ENCODE measurements at places on chromosomes 4 and X.

- DNase-seq, result no peak
Measured at GRCh38 chrX:118536204-118536603, 40.6 kb downstream of the DOCK11 start.

GRCh38 chr4:44623676-44624075 is 27.7 kb downstream of the YIPF7 start:
- DNase-seq, result no peak

- no peak for DNase-seq
Measured at GRCh38 chrX:9354918-9355317, 109.9 kb upstream of the TBL1X start.

- DNase-seq, result no peak
Measured at GRCh38 chrX:154890990-154891639, 5.0 kb downstream of the F8A1 start.

GRCh38 chr4:31106419-31106818 is 386.2 kb downstream of the PCDH7 start:
- DNase-seq, result no peak

- no peak for DNase-seq
Measured at GRCh38 chr4:3177426-3177825, 71.5 kb upstream of the MSANTD1 start.

DNA sequence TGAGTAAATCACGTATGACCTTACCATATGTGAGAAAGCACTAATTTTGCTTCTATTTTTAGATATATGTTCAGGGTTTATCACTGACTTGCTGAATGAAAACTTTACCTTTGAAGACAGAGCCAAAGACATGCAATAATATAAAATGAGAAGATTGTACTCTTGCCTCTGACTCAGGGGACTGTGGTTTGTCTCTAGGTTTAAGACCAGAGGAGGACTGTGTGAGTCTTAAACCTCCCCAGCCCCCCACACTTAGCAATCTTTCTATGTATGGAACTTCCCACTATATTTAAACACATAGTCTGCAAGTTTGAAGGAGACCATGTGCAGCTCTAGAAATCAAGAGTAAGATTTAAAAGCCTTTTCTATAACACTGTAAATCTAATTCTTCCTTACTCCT is 368.7 kb upstream of the FAM241A start:
- DNase-seq, result no peak

DNA sequence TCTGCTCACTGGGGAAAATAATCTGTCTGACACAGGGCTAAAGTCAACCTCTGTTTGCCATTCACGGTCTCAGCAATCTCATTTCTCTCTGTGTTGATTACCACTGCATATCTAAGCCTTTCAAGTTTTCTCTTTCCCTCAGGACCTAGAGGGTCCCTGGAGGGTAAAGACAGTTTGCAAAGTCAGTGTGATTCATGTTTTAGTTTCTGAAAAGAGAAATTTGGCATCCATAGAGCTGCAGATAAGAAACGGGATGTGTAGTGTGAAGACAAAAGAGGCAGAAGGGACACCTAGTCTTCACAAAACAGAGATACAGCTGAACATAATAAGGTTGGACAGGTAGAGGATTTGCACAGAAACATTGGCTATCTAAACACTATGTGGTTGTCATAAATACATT is 34.5 kb upstream of the KDR start:
- DNase-seq, result no peak

GRCh38 chrX:68238568-68238967 is 194.7 kb downstream of the OPHN1 start:
- no peak for DNase-seq

DNA sequence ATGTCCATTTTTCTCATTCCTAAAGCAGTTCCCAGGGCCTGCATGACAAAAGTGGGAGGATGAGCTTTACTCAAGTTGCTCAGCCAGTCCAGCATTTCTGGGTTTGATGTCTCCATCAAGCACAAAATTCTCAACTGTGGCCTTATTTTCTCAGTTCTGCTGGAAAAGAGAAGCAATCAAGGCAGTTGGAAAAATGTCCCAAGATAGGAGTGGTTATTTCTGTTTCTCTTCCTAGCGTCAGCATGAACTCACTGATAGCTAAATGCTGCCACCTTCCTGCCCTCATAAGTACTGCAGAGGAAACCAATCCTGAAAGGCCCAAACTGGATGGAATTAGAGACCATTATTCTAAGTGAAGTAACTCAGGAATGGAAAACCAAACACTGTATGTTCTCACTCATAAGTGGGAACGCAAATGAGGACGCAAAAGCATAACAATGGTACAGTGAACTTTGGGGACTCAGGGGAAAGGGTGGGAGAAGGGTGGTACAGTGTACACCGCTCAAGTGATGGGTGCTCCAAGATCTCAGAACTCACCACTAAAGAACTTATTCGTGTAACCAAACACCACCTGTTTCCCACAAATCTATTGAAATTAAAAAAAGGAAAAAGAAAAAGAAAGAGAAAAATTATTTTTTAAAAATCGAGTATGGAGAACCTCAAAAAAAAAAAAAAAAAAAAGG is 29.6 kb downstream of the ADH7 start:
- peak; percentile 1 for DNase-seq

DNA sequence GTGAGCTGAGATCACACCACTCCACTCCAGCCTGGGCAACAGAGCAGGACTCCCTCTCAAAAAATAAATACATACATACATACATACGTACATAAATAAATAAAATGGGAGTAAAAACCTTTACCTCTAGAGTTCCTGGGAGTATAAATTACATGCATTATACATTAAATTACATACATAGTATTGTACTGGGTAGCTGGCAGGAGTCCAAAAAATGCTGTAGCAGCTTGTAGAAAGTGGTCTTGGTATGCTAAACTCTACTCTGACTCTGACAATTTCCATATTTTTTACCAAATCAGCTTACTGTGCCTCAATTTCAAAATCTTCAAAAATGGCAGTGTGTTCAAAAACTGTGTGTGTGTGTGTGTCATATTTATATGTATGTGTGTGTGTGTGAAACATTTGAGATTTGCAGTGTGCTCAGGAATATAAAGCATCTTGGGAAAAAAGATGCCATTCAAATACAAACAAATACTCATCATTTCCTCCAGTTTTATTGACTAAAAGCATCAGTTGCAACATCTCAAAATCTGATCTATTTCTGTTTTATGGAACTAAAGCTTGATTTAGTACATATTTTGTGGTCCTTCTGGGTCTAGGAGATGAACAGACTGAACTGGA is 171.7 kb downstream of the SHROOM3 start:
- DNase-seq, result no peak

DNA sequence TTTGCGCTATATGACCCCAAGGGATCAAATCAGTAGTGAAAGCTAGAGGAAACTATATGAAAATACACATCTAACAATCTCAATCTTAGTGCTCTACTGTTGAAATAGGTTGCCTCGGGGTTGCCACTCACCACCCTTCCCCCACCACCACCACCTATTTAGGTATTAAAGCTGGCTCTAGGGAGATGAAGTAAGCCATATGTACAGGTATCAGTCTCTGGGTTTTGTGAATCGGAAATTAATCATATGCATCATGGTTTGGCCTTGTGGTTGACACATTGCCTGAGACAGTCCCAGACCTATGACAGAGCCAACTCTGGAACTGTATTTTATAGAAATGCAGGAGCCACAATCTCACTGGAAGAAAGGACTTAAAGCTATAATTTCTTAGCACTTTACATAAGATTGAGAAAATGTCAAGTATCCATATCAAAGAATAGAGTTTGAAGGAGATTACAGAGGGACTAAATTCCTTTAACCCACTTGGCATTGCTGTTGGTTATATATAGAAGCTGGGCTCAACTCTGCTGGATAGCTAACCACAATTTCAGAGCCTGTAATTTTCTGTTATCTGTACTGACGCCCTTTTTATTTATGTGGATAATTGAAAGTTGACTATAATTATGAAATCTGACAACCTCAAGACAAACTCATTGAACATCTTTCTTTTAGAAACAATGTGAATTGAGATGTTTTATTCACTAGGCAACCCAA is 26.7 kb upstream of the BMP2K start:
- no peak for DNase-seq

DNA sequence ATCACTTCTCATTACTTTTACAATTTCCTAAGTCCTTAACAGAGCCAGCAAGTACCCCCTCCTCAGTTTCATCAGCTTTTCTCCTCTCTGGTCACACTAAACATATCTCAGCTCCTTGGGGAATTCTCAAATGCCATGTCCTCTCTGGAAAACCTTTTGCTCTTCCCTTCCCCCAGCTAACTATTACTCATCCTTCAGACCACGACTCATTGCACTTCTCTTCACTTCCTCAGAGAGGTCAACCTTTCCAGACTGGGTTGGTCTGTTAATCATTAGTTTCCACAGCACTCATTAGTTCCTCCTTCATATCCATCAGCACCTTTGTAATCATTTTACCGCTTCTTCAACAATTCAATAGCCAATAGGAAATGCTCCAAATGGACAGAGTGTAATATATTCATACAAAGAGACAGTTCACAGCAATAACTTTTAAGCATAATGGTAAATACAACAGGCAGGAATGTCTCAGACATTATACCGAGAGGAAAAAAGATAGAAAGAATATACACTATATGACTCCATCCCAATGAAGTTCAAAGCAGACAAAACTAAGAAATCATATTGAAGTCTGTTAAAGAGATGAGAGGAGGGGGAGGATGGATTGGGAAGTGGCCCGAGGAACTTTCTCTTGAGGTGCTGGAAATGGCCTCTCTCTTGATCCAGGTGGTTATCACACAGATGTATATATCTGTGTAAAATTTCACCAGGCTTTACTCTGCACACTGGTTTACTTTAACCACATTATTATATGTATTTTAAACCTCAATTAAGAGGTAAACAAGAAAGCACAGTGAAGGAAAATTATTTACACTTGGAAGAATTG is 39.6 kb downstream of the DDX60L start:
- DNase-seq, result no peak

DNA sequence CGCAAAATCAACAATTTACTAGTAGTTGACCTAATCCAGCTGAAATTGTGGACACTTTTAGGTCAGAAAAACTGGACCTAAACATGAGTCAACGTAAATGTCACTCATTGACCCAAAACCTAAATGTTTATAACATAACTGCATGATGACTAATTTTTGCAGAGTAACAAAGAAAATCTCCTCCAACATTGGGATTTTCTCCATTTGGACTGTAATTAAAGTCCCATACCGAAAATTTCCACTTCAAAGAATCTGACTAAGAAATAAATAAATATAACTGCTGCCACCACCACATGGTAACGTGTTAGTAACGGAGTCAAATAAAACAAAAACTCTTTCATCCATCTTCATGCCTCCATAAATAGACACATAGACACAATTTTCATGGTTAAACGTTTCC is 1.9 kb downstream of the ADGRA3 start:
- no peak for DNase-seq

GRCh38 chrX:14476205-14476604 is 53.1 kb upstream of the GLRA2 start:
- DNase-seq, result no peak

All from NCI-H2171 (cell line).